Cerebellar nuclear complex (tissue), 1 donor: ENCODE measurements at places on chromosomes 1 and 21.

DNA sequence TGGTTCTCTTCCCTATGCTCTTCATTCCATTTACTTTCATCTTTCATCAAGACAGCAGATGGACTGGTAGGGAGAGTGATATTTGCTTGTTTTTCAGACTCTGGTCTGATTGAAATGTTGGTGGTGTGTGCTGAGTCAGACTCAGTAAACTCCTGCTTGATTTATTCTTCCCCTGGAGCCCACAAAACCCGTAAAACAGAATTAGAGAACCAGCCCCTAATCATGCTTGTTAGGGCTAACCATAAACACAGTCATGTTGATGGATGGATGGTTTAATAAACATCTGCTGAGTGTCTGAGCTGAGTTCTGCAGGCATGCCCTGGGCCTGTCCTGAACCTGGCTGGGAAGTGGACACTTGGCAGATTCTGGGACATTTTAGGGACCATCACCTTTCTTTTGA lies 24.8 kb downstream of the NOS1AP start:
- no peak for DNase-seq

- no peak for DNase-seq
These were observed 44.8 kb upstream of the ABCG1 start for GRCh38 chr21:42174173-42174572.

DNA sequence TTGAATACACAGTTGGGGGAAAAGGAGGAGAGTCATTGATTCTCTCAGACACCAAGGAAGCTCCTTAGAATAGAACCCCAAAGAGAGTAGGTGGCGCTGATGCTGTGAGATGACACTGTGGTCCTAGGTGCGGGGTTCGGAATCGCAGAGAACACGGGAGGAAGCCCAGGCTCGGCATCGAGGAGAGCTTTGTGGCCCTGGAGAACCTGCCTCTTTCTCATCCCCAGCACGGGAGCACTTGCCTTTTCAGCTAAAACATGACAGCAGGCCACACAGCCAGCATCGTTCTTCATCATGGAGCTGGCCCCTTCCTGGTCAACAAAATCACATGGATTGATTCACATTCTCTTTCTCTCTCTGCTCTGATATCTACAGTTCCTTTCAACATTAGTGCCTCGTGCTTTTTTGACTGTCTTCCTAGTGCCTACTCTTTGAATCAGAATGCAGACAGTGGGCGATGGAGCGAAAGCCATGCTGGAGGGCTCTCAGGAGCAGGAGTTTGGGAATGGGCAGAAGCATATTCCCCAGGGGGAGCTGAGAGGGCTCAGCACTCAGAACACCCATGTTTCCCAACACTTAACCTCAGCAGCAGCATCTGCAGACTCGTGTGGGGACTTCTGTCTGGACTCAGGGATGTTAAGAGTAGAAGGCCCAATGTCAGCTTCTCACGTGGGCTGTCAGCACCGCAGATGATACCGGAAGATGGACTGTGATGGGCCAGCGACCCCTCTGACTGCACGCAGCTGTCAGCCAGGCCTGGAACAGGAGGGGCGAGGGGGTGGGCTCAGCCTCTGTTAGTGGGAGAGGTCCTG lies 539.4 kb downstream of the KIF26B start:
- no peak for DNase-seq

GRCh38 chr1:213325482-213325881 lies 274.4 kb downstream of the RPS6KC1 start:
- DNase-seq = no peak

DNA sequence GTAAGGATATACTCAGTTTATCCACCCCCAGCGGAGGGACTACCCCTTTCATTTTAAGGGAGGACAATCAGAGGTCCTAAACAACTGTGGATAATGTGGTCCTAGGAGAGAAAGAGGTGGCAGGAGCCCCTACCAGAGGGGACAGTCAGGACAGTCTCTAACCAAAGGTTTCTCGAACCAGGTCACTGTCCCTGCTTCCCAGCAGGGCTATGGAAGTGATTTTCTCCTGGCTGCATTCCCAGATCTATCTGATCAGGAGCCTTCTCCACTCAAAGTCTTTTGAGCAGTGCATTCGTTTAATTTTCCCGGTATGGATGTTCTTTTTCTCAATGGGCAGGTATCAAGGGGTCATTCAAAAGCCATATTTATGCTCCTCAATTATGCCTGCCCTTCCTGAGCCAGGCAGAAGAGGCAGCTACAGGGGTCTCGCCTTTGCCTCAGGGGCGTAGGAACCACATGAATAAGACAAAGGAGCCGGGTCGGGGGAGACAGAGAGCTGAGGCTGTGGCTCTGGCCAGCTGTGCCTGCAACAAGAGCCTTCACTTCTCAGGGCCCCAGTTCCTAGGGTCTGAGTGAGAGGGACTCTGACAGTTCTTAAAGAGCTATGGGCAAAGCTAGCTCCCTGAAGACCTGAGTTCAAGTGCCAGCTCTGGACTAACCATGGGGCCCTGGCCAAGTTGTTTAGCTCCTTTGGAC lies 62.5 kb upstream of the DMRTB1 start:
- no peak for DNase-seq

- no peak for DNase-seq
These were observed 20.9 kb upstream of the LY9 start for GRCh38 chr1:160774886-160775719.

DNA sequence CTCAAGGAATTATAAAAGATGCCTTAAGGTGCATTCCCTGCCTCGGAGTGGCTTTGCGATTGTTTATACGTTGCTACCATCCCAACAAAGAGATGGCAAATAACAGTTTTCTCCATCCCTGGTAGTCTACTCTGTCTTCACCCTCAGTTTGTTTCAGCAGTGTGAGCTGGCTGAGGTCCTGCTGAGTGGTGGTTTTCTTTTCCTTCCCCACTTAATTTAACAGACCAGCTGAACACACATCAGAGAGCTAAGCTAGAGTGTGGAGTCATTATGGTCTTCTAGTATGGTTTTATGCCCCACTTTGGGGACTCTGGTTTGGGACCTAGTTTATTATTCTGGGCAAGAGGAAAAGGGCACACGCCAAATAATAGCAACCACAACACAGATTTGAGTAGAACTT lies 2.2 kb downstream of the PIGV start:
- no peak for DNase-seq

- no peak for DNase-seq
These were observed 1.7 kb downstream of the ODF2L start for GRCh38 chr1:86394416-86394815.

- no peak for DNase-seq
These were observed 3.9 kb downstream of the NEGR1 start for GRCh38 chr1:72278461-72278860.

DNA sequence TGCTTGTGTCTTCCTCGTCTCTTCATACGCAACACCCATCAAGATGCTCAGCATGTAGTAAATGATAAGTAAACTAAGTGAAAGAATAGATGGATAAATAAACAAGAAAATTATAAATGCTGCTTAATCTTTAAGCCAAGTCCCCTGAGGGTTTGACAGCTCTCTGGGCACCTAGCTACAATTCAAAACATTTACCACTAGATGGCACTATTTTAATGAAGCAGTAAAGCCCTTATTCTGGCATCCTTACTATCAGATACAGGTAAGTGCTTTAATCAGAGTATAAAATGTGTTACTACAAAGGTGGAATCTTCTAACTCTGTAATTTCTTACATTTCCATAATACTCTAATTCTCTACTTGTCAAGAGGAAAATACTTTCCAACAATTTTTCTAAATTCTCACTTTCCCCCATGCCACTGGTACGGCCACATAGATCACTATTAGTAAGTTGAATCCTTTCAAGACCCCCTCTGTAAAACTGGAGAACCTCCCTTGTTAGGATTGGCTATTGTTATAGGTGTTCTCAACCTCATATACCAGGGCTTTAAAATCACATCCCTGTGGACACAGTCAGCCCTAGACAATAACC lies 137.8 kb downstream of the BARHL2 start:
- peak; percentile 66 for DNase-seq

- no peak for DNase-seq
These were observed 552 bp upstream of the GPR157 start for GRCh38 chr1:9129266-9130041.

GRCh38 chr1:233884461-233885151 lies 19.9 kb upstream of the SLC35F3 start:
- no peak for DNase-seq

- DNase-seq = no peak
These were observed 12.2 kb upstream of the DHRS3 start for GRCh38 chr1:12629985-12630760.
